Caco-2 (cell line): ENCODE measurements at places on chromosomes 16 and 17. TPM values are rescaled to one million over a fixed set of nuclear protein-coding genes. Genes with fewer than 3 reads are reported as not detected.
A peak's percentile ranks its signal among the peaks of the same experiment; 100 is the strongest.

DNA sequence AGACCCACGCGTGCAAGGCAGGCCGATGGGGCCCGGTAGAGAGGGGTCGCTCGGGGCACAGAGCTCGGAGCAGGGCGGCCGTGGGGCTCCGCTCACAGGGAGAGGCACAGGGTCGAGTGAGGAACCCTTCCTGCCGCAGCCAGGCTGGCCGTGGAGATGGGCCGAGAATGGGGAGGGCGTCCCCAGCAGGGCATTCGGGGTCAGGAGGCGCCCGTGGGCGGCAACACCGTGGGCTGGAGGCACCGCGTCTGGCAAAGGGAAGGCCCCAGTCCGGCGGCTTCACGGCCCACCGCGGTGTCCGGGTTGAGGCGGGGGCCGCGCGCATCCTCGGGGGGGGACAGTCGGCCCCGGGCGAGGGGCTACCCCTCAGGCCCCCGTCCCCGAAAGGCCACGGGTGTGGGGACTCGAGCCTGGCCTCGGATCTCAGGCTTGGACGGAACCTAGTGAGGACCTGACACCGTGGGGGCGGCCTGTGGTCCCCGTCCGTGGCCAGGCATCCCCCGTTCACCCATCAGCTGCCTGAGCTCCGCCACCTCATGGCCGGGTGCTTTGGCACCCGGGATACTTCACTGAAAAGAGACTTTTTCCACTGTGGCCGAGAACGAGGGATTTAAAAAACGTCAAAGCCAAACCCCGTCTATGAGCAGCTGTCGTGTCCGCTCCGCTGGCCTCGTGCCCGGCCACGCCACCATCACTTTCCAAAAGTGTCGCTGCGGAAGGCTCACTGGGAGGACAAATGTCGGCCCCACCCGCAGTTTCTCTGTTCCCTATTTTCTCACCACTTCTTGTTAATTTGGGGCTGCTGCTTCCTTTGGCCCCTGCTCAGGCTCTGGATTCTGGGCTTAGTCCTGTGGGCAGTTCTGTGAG lies 73.6 kb downstream of the METRNL start:
- no peak overlapping the region for H3K4me3 ChIP-seq
- peaks cover 26% of the 10 kb centered on the region for H3K4me1 ChIP-seq
- no peaks in the 10 kb centered on the region for H3K27me3 ChIP-seq
- no peak for DNase-seq
- H3K27ac ChIP-seq = peak overlapping the region; percentile 56
- no peaks in the 10 kb centered on the region for H3K36me3 ChIP-seq

GRCh38 chr16:14131774-14132695 lies 60.9 kb downstream of the MRTFB start:
- no peak overlapping the region for H3K4me3 ChIP-seq
- H3K27me3 ChIP-seq = no peaks in the 10 kb centered on the region
- DNase-seq = no peak
- no peaks in the 10 kb centered on the region for H3K36me3 ChIP-seq
- peaks cover 24% of the 10 kb centered on the region for H3K4me1 ChIP-seq

GRCh38 chr17:38324772-38325171 lies 19.0 kb downstream of the GPR179 start:
- H3K4me3 ChIP-seq = no peak overlapping the region
- H3K4me1 ChIP-seq = peaks cover 35% of the 10 kb centered on the region
- H3K36me3 ChIP-seq = peaks cover 5% of the 10 kb centered on the region
- no peak for DNase-seq

- no peak for DNase-seq
- H3K27me3 ChIP-seq = 0 out of 2 replicates have a peak, but pooled peaks cover 2% of the 10 kb centered on the region
- no peak overlapping the region for H3K4me3 ChIP-seq
- H3K36me3 ChIP-seq = no peaks in the 10 kb centered on the region
- no peak overlapping the region for H3K27ac ChIP-seq
Observed at GRCh38 chr17:56624309-56624708, 30.8 kb downstream of the NOG start.

- no peak overlapping the region for H3K4me3 ChIP-seq
- no peaks in the 10 kb centered on the region for H3K4me1 ChIP-seq
- no peak for DNase-seq
- peaks cover 1% of the 10 kb centered on the region for H3K36me3 ChIP-seq
Observed at GRCh38 chr16:48277158-48277557, 29.8 kb upstream of the ABCC11 start.

DNA sequence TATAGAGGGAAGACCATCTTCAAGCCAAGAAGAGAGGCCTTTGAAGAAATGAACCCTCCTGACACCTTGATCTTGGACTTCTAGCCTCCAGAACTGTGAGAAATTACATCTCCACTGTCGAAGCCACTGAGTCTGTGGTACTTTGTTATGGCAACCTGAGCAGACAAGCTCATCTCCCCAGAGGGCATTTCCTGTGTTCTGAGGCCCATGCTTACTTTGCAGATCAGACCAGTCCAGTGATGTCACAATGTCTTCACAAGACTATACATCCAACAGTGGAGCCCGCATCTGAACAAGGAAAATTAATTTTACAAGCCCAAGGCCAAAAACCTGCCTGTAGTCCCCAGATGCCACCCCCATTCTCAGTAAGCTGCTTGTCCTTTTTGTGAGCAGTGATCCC lies 14.8 kb upstream of the C17orf113 start:
- no peak overlapping the region for H3K4me3 ChIP-seq
- no peaks in the 10 kb centered on the region for H3K27me3 ChIP-seq
- H3K27ac ChIP-seq = no peak overlapping the region
- DNase-seq = no peak

GRCh38 chr17:9801505-9801904 lies 10.1 kb upstream of the DHRS7C start:
- no peak overlapping the region for H3K27ac ChIP-seq
- H3K4me3 ChIP-seq = no peak overlapping the region
- no peaks in the 10 kb centered on the region for H3K4me1 ChIP-seq
- no peaks in the 10 kb centered on the region for H3K36me3 ChIP-seq
- no peak for DNase-seq
- no peaks in the 10 kb centered on the region for H3K27me3 ChIP-seq

DNA sequence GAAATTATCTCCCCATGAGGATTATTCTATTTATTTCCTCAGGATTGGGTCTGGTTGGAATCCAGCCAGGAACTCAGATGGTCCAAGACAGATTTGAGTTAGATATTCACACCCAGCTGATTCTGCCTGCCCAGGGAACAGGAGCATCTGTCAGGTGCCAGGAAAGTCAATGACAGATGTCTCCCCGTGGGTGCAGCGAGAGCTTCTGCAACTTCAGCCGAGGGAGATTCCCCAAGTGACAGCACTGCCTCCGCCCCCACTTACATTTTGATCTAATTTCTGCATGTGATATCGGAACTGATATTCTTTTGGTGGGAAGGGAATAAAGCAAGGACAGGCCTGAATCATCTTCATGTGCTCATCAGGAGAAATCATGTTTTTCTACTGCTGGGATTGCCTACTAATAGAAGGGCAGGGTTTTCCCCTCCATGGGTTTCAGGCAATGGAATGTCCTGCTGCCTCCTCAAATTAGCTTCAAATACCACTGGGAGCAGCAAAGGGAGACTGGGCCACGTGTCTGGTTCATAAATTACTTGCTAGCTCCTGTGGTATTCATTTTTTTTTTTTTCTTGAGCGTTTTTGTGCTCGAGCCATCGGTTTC lies 15.7 kb upstream of the DHX8 start:
- H3K27me3 ChIP-seq = no peaks in the 10 kb centered on the region
- H3K4me3 ChIP-seq = no peak overlapping the region
- H3K27ac ChIP-seq = peak overlapping the region; percentile 39
- H3K4me1 ChIP-seq = peaks cover 27% of the 10 kb centered on the region
- no peak for DNase-seq

- no peaks in the 10 kb centered on the region for H3K4me1 ChIP-seq
- no peak overlapping the region for H3K27ac ChIP-seq
- no peak overlapping the region for H3K4me3 ChIP-seq
Observed at GRCh38 chr16:12971241-12971640, 69.8 kb downstream of the SHISA9 start.

DNA sequence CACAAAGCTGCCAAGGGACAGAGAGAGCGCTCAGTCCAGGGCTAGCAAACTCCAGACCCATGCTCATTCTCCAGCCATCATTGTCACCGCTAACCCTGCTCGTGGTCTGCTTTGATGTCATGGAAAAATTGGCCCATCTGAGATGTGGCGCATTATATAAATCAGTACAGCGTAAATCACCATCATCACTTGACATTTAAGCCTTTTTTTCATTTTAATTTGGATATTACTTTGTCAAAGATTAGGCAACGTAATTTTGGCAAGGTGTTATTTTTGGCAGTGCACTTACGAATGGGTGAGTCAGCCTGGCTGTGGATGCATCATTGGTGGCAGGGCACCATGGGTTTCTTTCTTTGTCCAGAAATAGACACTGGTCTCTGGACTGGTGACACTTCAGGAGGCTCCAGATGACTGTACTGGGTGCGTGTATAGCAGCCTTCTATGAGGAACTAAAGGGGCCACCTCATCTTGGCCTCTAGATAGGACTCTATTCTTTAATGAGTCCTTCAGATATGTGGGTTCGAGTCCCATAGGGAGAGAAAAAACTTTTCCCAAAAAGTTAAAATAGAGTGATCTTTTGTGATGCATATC lies 166.3 kb downstream of the MSI2 start:
- no peak overlapping the region for H3K4me3 ChIP-seq
- H3K27me3 ChIP-seq = no peaks in the 10 kb centered on the region
- H3K36me3 ChIP-seq = no peaks in the 10 kb centered on the region
- DNase-seq = no peak

DNA sequence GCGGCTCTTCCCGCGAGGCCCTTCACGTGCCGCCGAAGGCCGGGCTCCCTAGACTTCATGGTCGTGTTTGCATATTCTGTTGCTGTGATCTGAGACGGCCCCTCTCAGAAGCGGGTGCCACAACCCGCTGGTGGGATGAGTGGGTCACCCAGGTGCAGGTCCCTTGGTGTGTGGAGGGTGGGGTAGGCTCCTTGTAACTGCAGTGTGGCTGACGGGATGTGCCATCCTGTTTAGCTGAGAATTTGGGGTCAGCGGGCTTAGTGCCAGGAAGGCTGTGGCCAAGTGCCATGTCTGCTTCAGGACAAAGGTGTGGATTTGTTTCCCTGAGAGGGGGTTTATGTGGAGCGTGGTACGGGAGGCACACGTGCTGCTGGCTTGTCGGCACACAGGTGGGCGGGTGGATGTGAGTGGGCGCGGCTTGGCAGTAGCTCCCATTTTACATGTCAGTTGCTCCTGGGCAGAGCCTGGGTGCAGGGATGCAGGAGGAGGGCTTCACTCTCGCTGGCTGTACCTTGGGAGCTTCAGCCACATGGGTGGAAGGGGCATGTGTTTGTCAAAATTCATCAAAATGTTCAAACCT lies 9.2 kb upstream of the WFIKKN1 start:
- no peak for DNase-seq
- no peaks in the 10 kb centered on the region for H3K27me3 ChIP-seq
- H3K36me3 ChIP-seq = no peaks in the 10 kb centered on the region

DNA sequence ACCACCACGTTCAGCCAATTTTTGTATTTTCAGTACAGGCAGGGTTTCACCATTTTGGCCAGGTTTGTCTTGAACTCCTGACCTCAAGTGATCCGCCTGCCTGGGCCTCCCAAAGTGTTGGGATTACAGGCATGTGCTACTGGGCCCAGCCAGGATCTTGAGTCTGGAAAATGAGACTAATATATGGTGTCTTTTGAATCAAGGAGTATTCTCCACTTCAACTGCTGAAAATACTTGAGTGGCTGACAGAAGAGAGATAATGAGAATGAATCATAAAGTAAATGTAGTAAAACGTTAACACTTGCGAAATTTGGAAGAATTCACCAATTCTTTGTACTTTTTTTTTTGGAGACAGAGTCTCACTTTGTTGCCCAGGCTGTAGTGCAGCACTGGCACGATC lies 16.6 kb downstream of the SMYD4 start:
- H3K36me3 ChIP-seq = no peaks in the 10 kb centered on the region
- no peak overlapping the region for H3K4me3 ChIP-seq
- no peak overlapping the region for H3K27ac ChIP-seq
- H3K4me1 ChIP-seq = peaks cover 19% of the 10 kb centered on the region
- DNase-seq = no peak
- no peaks in the 10 kb centered on the region for H3K27me3 ChIP-seq

DNA sequence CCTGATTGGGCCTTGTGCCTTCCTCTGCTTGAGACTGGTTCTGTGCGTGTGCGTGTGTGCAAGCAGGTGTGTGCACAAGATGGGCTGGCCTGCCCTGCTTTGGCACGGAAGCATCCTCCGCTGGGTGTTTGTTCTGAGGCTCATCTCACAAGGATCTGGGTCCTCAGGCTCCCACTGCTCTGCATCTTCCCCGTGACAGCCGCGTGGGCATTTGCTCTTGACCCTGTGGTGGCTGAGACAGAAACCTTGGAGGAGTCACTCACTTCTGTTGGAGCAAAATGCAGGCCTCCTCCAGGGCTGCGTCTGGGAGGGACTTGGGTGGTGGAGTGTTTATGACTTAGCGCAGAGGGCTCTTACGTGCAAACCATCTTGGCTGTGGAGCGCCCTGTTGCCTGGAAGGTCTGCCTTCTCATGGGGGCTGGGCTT lies 119.2 kb downstream of the RPTOR start:
- H3K27me3 ChIP-seq = no peaks in the 10 kb centered on the region
- peaks cover 14% of the 10 kb centered on the region for H3K4me1 ChIP-seq
- no peak overlapping the region for H3K4me3 ChIP-seq
- DNase-seq = no peak
- H3K27ac ChIP-seq = no peak overlapping the region

- H3K4me1 ChIP-seq = peaks cover 24% of the 10 kb centered on the region
- DNase-seq = peak; percentile 44
- H3K27me3 ChIP-seq = no peaks in the 10 kb centered on the region
- H3K4me3 ChIP-seq = no peak overlapping the region
- H3K36me3 ChIP-seq = no peaks in the 10 kb centered on the region; the same call in 1 of the 2 replicates
Observed at GRCh38 chr16:73205153-73205886, 157.4 kb upstream of the ZFHX3 start.

- DNase-seq = no peak
- no peaks in the 10 kb centered on the region for H3K36me3 ChIP-seq
- no peak overlapping the region for H3K4me3 ChIP-seq
Observed at GRCh38 chr17:49334744-49335512, 27.1 kb downstream of the ZNF652 start.

DNA sequence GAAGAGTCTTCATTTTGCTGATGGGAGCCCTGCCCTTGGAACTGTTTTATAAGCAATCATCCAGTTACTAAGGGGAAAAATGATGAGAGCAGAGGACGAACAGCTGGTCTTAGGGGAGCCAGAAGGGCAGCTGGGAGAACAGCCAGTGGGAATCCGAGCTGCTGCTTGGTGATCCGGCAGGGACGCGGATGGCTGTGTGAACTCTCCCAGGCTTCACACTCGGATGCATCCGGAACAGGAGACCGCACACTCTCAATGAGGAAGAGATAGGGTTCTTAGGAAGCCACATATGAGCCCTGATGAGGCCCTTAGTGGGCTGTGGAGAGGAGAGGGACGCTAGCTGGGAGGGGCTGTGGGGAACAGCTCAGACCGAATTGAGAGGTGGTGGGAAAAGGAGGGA lies 5.0 kb upstream of the CACNG5 start:
- no peak for DNase-seq
- no peaks in the 10 kb centered on the region for H3K4me1 ChIP-seq

GRCh38 chr17:17347234-17347955 lies 44.2 kb downstream of the NT5M start:
- no peak overlapping the region for H3K4me3 ChIP-seq
- no peaks in the 10 kb centered on the region for H3K27me3 ChIP-seq
- DNase-seq = no peak
- peaks cover 30% of the 10 kb centered on the region for H3K4me1 ChIP-seq

GRCh38 chr17:79616801-79617200 lies 6.0 kb upstream of the RBFOX3 start:
- H3K27ac ChIP-seq = no peak overlapping the region
- no peaks in the 10 kb centered on the region for H3K27me3 ChIP-seq
- no peak overlapping the region for H3K4me3 ChIP-seq
- peaks cover 4% of the 10 kb centered on the region; the same call in 1 of the 2 replicates for H3K4me1 ChIP-seq
- no peak for DNase-seq
- H3K36me3 ChIP-seq = no peaks in the 10 kb centered on the region

The SLC47A1 gene
- 0.43 and 0.72 TPM in 2 replicates for total RNA-seq

The KCNJ18 gene
- not detected in 2 replicates for total RNA-seq

The ACE gene
- total RNA-seq = 1.7 and 3.4 TPM in 2 replicates

The TMEM204 gene
- total RNA-seq = not detected in 2 replicates

The KCNH4 gene
- 0.07 and 0.37 TPM in 2 replicates for total RNA-seq

The CDRT15L2 gene
- total RNA-seq = not detected in 2 replicates

The KRT36 gene
- not detected in 2 replicates for total RNA-seq

The CBFB gene
- total RNA-seq = 102 and 108 TPM in 2 replicates
